ENCODE measurements at places on chromosomes 1 and 21.

DNA sequence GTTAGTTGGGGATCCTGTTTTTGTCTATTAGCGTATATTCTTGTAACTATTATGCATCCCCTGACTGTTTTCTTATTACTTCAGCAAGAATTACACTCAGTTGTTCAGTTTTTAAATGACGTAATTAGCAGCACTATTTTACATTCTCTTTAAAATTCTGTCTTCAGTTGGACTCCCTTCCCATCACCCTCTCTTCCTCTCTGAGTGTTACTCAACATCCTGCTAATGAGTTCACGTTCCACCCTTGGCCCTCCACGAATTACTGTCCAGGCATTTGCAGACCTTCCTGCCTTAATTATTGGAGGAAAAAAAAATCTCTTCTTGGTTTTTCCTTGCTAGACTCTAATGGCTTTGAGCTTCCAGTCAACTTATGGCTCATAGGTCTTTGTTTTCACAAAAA, 23.6 kb upstream of the FAM78B start:
- no peak for DNase-seq

DNA sequence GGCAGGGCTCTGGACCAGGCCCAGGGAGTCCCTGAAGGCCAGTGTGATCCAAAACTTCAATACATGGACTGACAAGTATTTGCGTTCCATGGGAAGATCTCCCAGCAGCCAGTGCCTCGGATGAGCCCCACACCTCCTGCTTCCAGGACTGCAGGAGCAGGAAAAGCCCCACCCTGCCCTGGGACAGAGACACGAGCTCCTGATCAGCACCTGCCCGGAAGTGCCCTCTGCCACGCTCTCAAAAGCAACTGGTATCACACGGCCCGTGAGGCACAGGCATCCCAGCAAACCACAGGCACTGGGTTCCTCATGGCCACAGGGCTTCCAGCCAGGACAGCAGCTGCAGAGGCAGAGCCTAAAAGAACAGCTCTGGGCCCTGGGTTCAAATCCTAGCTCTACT, 48.6 kb downstream of the ACOT7 start:
- no peak for DNase-seq

- no peak for DNase-seq
Observed at GRCh38 chr1:239361403-239361802, 25.0 kb upstream of the CHRM3 start.

GRCh38 chr1:106836708-106837107, 219.8 kb upstream of the PRMT6 start:
- DNase-seq = no peak

GRCh38 chr1:21550097-21550496, 40.9 kb downstream of the ALPL start:
- DNase-seq = no peak

DNA sequence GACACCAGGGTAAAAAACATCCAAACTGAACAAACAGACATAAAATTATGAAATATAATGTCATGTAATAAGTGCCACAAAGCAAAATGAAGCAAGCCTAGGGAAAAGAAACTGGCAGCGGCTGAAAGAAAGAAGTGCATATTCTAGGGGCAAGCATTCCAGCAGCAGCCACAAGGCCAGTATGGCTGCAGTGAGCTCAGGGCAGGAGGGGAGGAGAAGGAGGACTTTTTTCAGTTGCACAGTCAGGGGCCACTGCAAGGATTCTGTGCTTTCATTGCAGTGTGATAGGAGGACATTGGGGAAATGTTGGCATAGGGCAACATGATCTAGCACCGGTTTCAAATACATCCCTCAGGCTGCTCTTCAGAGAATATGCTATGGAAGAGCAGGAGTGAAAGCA, 263.8 kb downstream of the NEGR1 start:
- no peak for DNase-seq

GRCh38 chr21:27001526-27001925, 34.6 kb upstream of the ADAMTS5 start:
- no peak for DNase-seq

- DNase-seq = no peak
Observed at GRCh38 chr1:3292051-3292722, 162.3 kb upstream of the ARHGEF16 start.

GRCh38 chr1:232737917-232738316, 67.3 kb upstream of the MAP10 start:
- no peak for DNase-seq

DNA sequence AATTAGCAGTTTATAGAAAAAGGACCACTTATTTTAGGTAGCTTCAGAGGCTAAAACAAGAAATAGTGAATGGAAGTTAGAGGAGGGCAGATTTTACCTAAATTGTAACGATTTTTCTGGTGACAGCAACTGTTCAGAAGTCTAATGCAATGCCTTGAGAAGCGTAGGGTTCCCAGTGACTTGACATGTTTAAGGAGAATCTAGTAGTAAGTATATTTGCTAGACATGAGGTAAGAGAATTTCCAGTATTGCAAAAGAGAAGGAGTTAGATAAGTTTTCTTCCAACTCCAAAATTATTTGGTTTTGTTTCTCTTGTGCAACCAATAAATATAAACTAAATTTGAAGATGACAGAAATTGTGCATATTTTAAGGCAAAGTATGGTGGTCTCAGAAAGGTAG, 140.0 kb downstream of the SMYD3 start:
- no peak for DNase-seq

- no peak for DNase-seq
Observed at GRCh38 chr1:114112775-114113174, 40.9 kb downstream of the SYT6 start.

DNA sequence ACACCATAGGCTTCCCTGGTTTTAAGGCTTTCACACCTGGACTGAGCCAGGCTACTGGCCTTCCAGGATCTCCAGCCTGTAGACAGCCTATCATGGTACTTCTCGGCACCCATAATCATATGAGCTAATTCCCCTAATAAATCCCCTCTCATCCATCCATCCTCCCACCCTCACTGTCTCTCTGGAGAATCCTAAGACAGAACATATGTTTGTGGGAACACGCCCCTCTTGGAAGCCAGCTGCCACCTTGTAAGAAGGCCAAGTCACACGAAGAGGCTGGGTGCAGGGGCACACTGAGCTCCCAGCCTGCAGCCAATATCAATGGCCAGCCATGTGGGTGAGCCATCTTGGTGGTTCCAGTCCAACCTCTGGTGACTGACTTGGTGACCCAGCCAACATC, 7.4 kb downstream of the CLCC1 start:
- no peak for DNase-seq

- DNase-seq = no peak
Observed at GRCh38 chr1:112686417-112686816, 12.0 kb downstream of the MOV10 start.

Measured in HEK293T (cell line).